Spleen (tissue), 13 donors: ENCODE measurements at places on chromosomes 11 and 22. TPM values are rescaled to one million over a fixed set of nuclear protein-coding genes. Genes with fewer than 3 reads are reported as not detected.

GRCh38 chr11:72685560-72686480 lies 11.6 kb upstream of the PDE2A start:
- no peaks in the 10 kb centered on the region for H3K36me3 ChIP-seq
- DNase-seq: no peak
- no peaks in the 10 kb centered on the region for H3K27me3 ChIP-seq
- H3K4me3 ChIP-seq: no peak overlapping the region
- peaks cover 94% of the 10 kb centered on the region for H3K4me1 ChIP-seq

DNA sequence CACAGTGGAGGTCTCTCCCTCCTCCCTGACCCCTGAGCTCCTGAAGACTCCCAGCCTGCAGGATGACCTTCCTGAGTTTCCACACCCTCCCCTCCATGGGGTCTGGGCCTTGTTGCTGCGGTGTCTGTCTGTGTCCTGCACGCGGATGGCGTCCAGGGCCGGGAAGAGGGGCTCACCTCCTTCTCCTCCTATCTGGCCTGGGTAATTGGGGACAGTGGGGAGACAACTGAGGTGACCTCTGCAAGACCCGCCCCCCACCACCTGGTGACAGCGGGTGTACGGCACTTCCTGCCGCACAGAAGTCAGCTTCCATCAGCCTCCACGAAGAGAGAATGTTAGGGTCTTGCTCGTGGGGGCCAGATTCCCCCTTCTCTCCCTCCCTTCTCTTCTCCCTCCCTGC lies 31.7 kb downstream of the LINC01488 start:
- no peak for DNase-seq
- H3K27me3 ChIP-seq: peaks cover 5% of the 10 kb centered on the region
- no peak overlapping the region for H3K4me3 ChIP-seq
- H3K27ac ChIP-seq: no peak overlapping the region
- no peaks in the 10 kb centered on the region for H3K36me3 ChIP-seq

DNA sequence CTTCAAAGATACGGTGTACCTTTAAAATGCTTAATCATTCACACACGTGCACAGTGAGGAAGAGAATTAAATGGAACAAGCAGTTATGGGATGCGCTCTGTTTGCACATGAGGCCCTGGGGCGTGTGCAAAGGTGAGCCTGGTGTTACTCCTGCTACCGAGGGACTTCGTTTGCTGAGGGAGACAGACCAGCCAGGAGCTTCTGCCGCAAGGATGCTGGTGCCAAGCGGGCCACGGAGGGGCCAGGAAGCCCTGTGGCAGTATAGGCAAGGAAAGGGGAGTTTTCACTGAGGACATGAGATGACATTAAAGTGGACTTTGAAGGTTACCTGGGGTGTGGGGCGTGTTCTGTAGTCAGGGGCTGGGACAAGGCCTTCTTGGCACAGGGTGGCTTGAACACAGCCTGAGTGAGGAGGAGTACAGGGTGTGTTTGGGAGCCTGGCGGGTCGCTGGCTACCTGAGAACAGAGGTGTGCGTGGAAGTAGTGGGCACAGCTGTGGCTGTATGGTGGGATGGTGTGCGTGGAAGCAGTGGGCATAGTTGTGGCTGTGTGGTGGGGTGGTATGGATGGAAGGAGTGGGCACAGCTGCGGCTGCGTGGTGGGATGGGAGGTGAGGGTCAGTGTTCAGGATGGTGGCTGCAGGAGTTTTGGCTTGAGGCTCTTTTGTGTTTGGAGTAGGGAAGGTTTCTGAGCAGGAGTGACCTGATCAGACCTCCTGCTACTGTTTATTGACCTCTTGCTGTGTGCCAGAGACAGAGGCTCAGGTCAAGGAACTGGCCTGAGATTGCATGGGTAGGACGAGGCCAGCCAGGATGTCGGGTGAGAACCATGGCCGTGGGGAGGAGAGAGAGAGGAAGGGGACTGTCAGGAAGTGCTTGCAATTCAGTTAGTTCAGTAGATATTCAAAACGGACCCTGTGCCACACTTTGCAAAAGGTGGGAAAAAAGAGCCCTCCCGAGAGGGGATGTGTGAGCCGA lies 13.7 kb downstream of the TBC1D22A start:
- H3K27me3 ChIP-seq: no peaks in the 10 kb centered on the region
- peak overlapping the region; percentile 80 for H3K27ac ChIP-seq
- DNase-seq: peak; percentile 74
- no peak overlapping the region for H3K4me3 ChIP-seq

- H3K4me1 ChIP-seq: peaks cover 84% of the 10 kb centered on the region
- H3K27me3 ChIP-seq: no peaks in the 10 kb centered on the region
- H3K27ac ChIP-seq: no peak overlapping the region
- no peak overlapping the region for H3K4me3 ChIP-seq
- H3K36me3 ChIP-seq: peaks cover 22% of the 10 kb centered on the region
These were observed 50.3 kb downstream of the MICAL3 start for GRCh38 chr22:17974087-17974486.

- no peak for DNase-seq
- no peak overlapping the region for H3K4me3 ChIP-seq
- H3K36me3 ChIP-seq: no peaks in the 10 kb centered on the region
- peak overlapping the region; percentile 44 for H3K27ac ChIP-seq
- H3K4me1 ChIP-seq: peaks cover 3% of the 10 kb centered on the region
- H3K27me3 ChIP-seq: no peaks in the 10 kb centered on the region
These were observed 69.2 kb downstream of the SCUBE1 start for GRCh38 chr22:43273902-43274484.

DNA sequence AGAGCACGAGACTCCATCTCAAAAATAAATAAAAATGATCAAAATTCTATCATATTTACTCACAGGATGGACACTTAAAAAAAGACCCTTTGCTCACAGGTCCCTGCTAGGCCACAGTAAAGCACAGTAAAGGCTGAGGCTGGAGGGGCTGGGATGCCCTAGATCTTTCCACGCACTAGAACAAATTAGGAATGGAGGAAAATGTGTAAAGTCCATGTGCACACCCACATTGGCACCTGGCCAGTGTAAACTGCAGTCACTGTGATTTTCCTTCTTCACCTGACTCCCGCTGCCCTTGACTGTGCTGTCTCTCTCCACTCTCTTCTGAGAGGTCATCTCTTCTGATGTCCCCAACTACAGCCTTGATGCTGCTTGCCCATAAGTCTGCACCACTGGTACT lies 195.5 kb downstream of the EFCAB6 start:
- no peak overlapping the region for H3K27ac ChIP-seq
- H3K36me3 ChIP-seq: no peaks in the 10 kb centered on the region
- H3K4me1 ChIP-seq: no peaks in the 10 kb centered on the region

IGLL5 gene
- total RNA-seq: 123 TPM

MS4A2 gene
- total RNA-seq: 0.60 TPM

NCF4 gene
- 222 TPM for total RNA-seq

LDLRAD3 gene
- total RNA-seq: 9.6 TPM

FGF4 gene
- not detected for total RNA-seq

VPREB1 gene
- not detected for total RNA-seq
